ENCODE measurements at places on chromosomes 3 and 15.

- no peak for DNase-seq
Measured at GRCh38 chr3:88912294-88912877, 195.0 kb upstream of the EPHA3 start.

DNA sequence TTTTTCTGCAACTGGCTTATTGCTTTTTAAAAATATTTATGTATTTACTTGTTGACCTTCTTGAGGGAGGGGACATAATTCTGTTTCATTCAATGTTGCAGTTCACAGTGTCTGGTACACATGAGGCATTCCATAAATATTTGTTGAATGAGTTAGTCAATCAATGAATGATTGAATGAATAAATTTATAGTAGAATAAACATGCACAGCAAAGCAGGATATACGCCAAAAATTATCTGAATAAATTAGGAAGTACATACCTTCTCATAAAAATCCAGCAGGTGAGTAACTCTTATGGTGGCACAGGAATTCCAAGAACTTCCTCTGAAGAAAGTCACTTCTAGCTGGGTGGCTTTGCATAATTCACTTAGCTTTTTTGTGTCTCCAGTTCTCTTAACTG, 469.4 kb upstream of the ATP11B start:
- no peak for DNase-seq

GRCh38 chr3:194841515-194841841, 155.8 kb downstream of the FAM43A start:
- no peak for DNase-seq

DNA sequence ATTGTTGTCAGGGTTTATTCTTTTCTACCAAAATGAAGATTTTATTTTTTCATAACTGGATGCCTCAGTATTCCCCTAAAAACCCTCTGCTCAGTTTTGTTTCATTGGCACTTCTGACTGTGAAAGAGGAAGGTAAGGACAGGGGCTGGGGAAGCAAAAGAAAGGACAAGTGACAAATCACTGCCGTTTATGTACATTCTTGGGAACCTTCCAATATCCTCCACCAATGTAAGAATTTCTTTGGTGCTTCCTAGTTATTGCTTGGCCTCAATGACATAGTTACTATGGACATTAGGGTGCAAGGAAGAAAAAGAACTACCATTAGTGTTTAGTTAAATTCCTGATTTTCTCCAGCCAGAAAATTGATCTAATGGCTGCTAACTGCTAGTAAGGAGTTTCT, 131.0 kb upstream of the C15orf61 start:
- DNase-seq: no peak

GRCh38 chr3:70979983-70980645, 603.4 kb downstream of the FOXP1 start:
- DNase-seq: no peak

DNA sequence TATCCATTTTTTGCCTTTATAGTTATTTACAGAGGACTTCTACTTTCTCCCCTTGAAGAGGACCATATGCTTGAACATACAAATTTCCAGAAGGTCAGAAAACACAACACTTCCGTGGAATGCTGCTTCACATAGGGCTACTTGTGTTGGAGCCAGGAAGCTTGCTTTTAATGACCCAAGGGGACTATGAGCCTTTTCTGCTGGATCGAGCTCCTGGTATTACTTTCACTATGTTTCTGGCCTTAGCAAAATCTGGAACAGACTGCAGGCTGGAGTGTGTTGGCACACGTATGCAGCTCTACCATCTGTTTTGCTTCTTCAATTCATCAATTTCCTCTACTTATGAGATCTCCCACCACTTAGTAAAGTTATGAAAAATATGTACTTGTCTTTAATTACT, 69.3 kb upstream of the CBLB start:
- no peak for DNase-seq

DNA sequence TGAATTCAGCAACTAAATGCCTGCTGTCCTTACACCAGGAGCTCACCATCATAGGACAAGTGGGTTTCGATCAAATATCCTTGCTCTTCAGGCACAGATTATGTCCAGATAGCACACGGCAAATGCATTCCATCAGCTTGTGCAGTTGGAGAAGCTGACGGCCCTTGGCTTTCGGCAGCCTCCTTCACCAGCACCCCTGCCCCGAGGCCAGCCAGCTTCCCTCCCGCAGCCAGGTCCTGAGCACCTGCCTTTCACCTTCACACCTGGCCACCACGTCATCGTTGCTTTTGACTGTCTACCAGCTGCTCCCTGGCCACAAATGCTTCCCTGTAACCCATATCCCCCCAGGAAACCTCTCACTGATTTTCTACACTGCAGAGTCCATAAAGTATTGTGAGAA, 355.5 kb downstream of the OCA2 start:
- no peak for DNase-seq

DNA sequence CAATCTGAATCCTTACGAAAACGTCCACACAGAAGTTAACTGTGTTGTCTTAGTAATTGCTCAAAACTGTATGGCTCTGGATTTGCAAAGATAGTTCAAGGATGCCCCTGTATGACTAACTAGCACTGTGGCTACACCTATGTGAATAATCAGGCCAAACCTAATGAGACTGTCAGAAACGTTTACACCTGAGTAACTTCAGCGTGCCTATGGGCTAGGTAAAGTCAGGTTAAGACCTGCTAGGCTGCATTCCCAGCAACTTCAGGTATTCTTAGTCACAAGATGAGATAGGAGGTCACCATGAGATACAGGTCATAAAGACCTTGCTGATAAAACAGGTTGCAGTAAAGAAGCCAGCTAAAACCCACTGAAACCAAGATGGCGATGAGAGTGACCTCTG, 87.8 kb upstream of the PLXND1 start:
- DNase-seq: no peak

- no peak for DNase-seq
Measured at GRCh38 chr15:63157891-63158431, 684 bp upstream of the RPS27L start.

DNA sequence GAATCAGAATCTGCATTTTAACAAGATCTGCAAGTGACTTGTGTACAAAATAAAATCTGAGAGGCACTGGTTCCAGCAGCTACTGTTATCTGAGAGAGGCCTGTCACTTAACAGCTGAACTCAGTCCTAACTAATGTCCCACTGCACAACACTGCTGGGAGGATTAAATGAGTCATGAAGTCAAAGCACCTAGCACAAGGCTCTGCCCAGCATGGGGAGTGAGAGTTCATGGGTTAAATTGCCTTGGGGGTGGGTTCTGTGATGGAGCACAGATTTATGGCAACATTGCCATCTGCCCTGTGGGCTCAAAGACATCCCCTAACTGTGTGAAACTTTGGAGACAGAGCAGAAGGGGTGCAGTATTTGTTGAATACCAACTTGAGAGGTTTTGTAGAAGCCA, 250.9 kb downstream of the PLCL2 start:
- DNase-seq: no peak

- DNase-seq: no peak
Measured at GRCh38 chr15:80141916-80142598, 10.7 kb upstream of the FAH start.

- no peak for DNase-seq
Measured at GRCh38 chr3:155604967-155605366, 139.9 kb downstream of the PLCH1 start.

DNA sequence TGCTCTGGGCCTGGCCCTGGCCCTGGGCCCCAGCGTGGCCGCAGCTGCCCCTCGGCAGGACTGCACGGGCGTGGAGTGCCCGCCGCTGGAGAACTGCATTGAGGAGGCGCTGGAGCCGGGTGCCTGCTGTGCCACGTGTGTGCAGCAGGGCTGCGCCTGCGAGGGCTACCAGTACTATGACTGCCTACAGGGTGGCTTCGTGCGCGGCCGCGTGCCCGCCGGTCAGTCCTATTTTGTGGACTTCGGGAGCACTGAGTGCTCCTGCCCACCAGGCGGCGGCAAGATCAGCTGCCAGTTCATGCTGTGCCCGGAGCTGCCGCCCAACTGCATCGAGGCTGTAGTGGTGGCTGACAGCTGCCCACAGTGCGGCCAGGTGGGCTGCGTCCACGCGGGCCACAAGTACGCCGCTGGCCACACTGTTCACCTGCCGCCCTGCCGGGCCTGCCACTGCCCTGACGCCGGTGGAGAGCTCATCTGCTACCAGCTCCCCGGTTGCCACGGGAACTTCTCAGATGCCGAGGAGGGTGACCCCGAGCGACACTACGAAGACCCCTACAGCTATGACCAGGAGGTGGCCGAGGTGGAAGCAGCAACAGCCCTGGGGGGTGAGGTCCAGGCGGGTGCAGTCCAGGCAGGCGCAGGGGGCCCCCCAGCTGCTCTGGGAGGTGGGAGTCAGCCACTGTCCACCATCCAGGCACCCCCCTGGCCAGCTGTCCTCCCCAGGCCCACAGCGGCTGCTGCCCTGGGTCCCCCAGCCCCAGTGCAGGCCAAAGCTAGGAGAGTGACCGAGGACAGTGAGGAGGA, 21.7 kb downstream of the FBLN2 start:
- DNase-seq: no peak

GRCh38 chr15:80887148-80887547, 102.5 kb downstream of the MESD start:
- DNase-seq: no peak

GRCh38 chr3:37688756-37689155, 172.9 kb upstream of the CTDSPL start:
- no peak for DNase-seq

DNA sequence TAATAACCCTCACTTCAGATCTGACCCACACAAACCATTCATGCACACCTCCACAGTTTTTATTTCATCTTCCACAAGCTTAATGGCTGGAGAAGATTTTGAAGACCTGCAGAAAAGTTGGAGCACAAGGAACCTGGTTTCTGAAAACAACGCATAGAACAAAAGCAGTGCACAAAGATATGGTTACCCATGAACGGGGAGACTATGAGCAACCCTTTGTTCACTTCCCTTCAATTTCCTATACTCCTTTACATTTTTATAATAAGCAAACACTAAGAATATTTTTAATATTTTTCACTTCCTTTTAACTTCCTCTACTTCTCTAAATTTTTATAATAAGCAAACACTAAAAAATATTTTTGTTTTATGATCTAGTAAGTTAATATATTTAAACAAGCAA, 103.5 kb upstream of the UBE2E2 start:
- DNase-seq: no peak

DNA sequence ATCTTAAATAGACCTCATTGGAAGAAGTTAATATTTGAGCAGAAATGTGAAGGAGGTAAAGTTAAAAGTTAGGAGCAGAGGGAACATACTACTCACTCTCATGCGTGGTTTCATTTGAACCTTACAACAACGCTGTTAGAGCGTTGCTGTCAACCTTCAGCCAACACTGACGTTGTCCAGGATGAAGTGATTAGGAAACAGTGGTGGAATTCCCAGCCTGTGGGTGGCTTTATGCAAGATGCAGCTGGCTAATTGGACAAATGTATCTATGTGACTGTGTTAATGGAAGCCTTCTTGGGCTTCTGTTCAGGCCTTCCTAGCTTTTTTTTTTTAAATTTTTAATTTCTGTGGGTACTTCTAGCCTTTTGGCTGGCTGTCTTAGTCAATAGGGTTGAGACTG, 40.5 kb downstream of the PTPRG start:
- DNase-seq: no peak

DNA sequence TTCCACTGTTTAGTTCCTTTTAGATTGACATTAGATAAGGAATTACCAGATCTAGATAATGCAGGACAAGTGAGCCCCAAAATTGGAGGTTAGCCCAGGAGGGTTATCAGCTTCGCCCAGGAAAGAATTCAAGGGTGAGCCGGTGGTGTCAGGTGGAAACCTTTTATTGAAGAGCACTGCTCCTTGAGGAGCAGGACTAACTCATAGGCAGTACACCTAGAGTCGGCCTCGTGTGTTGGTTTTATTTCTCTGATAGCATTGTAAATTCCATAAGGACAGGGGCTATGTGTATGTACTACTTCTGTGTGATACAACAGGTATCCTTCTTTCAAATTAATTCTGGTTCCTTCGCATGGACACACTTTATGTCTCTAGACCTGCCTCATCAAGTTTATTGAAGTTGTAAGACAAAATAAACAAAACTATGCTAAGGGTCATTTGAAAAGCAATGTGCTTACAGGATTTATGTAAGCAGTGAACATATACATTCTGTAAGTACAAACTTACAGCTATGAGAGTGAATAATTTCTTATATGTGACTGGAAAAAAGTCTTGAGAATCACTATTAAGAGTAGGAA, 57.2 kb downstream of the SNX4 start:
- DNase-seq: no peak

- DNase-seq: peak; percentile 96
Measured at GRCh38 chr15:65832549-65833364, 36.5 kb upstream of the RAB11A start.

- no peak for DNase-seq
Measured at GRCh38 chr3:64138656-64139375, 86.5 kb downstream of the PRICKLE2 start.

- DNase-seq: no peak
Measured at GRCh38 chr15:37537802-37538201, 396.6 kb upstream of the TMCO5A start.

- DNase-seq: no peak
Measured at GRCh38 chr15:31091481-31091880, 10.0 kb downstream of the TRPM1 start.

GRCh38 chr3:42704136-42704841, 1.7 kb upstream of the HHATL start:
- no peak for DNase-seq

DNA sequence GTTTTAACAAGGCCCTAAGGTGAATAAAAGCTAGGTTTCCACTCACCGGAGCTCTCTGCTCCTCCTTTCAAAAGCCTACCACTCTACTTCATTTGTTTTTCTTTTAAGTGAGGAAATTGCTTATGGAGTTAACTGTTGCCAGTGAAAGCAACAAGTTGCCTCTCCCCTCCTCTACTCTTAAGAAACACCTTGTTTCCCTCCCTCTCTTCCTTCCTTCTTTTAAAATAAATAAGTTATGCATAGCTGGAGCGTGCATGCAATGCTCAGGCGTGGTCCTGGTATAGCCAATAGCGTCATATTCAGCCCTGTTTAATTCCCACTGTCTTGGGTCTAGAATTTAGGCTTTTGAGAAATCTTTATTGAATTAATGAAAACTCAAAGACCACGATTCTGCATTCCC, 101.1 kb upstream of the IGF1R start:
- no peak for DNase-seq

GRCh38 chr15:58459045-58459444, 27.3 kb downstream of the LIPC start:
- no peak for DNase-seq
